ENCODE measurements at places on chromosomes 16 and 17. TPM values are rescaled to one million over a fixed set of nuclear protein-coding genes. Genes with fewer than 3 reads are reported as not detected.

The MYH11 gene
- not detected for total RNA-seq

The TBC1D16 gene
- 67.3 TPM for total RNA-seq

The NETO2 gene
- 34.4 TPM for total RNA-seq

The DNASE1L2 gene
- total RNA-seq: 0.65 TPM

The ABCC3 gene
- total RNA-seq: 5.2 TPM

The AIPL1 gene
- not detected for total RNA-seq

The GINS2 gene
- total RNA-seq: 4.9 TPM

The TP53TG3C gene
- total RNA-seq: not detected

The TSPAN10 gene
- not detected for total RNA-seq

The MYH13 gene
- total RNA-seq: not detected

The MPG gene
- total RNA-seq: 171 TPM

The KRT33B gene
- not detected for total RNA-seq

The SDK2 gene
- total RNA-seq: not detected

The HOXB8 gene
- 4.2 TPM for total RNA-seq

The CLEC19A gene
- total RNA-seq: not detected

The TPSD1 gene
- not detected for total RNA-seq

The SLC38A8 gene
- not detected for total RNA-seq

The ANKRD40CL gene
- total RNA-seq: not detected

The ITGA3 gene
- total RNA-seq: 77.7 TPM

The TMEM235 gene
- not detected for total RNA-seq

The WFDC1 gene
- total RNA-seq: not detected

All from vein endothelial cell (primary cell).